ENCODE measurements at places on chromosomes 5 and 9.

- DNase-seq: no peak
Measured at GRCh38 chr9:33480106-33480505, 6.4 kb upstream of the NOL6 start.

DNA sequence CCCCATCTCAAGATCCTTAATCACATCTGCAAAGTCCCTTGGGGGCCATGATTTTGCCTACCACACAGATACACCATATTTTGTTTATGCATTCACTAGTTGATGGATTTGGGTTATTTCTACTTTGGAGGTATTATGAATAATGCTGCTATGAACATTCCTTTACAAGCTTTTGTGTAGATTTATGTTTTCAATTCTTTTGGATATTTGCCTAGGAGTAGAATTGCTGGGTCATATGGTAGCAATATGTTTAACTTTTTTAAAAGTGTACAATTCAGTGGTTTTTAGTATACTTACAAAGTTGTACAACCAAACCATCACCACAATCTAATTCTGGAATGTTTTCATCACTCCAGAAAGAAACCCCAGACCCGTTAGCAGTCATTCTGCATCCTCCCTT is 7.8 kb upstream of the ANP32B start:
- DNase-seq: no peak

DNA sequence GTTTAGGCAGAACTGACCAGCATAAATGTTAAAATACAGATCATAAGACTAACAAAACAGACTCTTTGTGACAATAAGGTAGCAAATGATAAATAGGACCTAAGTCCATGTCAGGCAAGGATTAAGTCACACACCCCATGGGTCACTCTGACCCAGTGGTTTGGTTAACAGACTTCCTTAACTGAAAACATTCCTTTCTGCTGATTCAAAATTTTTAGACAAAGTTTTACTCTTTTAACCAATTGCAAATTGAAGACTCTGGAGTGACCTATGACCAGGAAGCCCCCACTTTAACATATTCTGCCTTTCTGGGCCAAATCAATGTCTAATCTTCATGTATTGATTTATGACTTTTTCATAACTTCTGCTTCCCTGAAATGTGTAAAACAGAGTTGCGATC is 4.9 kb upstream of the NXNL2 start:
- DNase-seq: no peak

- DNase-seq: no peak
Measured at GRCh38 chr5:82523633-82524032, 245.5 kb upstream of the RPS23 start.

- DNase-seq: no peak
Measured at GRCh38 chr5:84821924-84822323, 437.2 kb upstream of the EDIL3 start.

DNA sequence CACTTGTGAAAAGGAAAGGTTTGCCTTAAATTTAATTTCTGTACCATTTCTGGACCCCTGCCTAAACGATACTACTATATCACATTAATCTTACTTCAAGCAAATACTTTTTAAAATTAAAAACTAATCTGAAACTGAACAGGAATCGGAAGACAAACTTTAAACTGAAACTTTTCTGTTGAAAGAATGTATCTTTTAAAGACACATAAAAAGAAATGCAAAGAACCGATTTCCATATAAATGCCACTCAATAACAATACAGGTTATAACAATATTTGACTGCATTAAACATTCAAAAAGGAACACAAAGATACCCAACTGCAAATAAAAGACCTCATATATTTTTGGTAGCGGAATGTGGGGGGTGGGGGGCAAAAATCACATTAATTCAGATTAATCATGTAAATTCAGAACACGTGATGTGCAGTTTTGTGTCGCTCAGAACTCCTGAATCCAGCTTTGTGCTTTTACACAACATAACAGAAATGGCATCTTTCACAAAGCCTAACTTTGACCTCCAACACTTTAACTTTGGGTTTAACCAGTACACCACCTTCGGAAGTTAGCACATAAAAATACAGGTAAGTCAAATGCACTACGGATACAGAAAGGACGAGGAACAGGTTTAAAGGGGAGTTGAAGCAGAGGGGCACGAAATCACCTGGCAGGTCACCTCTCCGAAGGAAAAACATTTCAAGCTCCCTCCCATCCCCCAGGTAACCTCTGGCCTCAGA is 925 bp downstream of the LIFR start:
- no peak for DNase-seq

GRCh38 chr5:15363601-15364000 is 136.4 kb upstream of the FBXL7 start:
- DNase-seq: no peak

- no peak for DNase-seq
Measured at GRCh38 chr9:93318480-93318879, 133.0 kb upstream of the FAM120A start.

DNA sequence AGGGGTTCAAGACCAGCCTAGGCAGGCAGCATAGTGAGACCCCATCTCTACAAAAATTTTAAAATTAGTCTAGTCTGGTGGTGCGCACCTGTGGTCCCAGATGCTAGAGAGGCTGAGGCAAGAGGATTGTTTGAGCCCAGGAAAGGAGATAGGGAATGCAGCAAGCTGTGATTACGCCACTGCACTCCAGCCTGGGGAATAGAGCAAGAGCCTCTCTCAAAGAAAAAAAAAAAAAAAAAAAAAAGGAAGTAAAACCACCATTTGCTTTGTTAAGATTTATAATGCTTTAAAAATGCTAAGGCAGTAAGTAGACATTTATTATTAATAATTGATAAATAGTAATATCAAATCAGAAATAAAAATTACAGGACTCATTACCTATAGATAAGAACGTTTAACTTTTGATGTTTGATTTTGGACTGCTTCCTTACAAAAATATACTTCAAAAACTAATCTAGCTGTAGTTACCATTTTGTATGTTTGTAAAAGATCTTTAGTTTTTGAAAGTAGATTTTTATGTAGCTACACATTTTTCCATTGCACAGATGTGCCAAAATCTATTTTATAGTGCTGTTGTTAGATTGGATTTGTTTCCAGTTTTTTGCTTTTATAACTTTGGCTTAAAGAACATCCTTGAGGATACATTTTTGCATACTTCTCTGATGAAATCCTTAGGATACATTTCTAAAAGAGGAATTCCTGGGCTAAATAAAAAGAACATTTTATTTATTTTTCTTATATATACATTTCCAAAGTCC is 86.4 kb downstream of the INIP start:
- DNase-seq: no peak

GRCh38 chr9:127253446-127253845 is 11.1 kb upstream of the GARNL3 start:
- no peak for DNase-seq

- DNase-seq: no peak
Measured at GRCh38 chr9:133824106-133824801, 86.1 kb upstream of the SARDH start.

GRCh38 chr9:130675396-130675795 is 11.0 kb downstream of the PRDM12 start:
- no peak for DNase-seq

- no peak for DNase-seq
Measured at GRCh38 chr5:109340351-109340750, 69.4 kb downstream of the PJA2 start.

GRCh38 chr5:123610209-123610608 is 98.2 kb downstream of the CSNK1G3 start:
- no peak for DNase-seq

DNA sequence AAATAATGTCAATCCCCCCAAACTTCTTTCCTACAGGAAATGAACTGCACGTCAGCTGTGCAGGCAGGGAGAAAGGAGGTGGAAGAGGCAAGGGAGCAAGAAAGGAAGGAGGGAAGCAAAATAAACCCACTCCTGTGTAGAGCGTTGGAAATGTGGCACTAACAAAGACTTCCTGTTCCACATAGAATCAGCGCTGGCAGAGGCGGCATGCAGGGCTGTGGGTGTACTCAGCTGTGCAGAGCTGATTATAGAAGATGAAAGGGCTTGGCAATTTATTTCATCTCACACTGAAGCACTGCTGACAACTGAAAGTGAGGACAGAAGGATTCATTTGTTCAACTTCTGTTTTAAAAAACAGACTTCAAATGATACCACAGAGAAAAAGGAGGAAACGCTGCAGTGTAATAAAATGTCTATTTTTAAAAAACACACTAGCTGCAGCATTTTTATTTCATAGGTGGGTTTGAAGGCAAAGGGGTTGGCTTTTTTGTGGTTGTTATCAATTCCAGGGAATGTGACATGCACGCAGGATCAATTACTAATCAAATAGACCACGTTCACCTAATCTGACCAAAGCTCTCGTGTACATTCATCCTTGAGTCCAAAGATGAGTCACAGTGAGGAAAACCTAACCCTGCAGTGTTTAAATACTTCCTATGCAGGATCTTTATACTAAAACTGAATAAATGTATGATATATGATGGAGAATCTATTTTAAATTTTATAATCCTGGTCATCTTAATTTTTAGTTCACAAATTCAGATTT is 583.5 kb downstream of the ZNF608 start:
- no peak for DNase-seq

- no peak for DNase-seq
Measured at GRCh38 chr9:72537011-72537545, 15.7 kb downstream of the TMC1 start.

DNA sequence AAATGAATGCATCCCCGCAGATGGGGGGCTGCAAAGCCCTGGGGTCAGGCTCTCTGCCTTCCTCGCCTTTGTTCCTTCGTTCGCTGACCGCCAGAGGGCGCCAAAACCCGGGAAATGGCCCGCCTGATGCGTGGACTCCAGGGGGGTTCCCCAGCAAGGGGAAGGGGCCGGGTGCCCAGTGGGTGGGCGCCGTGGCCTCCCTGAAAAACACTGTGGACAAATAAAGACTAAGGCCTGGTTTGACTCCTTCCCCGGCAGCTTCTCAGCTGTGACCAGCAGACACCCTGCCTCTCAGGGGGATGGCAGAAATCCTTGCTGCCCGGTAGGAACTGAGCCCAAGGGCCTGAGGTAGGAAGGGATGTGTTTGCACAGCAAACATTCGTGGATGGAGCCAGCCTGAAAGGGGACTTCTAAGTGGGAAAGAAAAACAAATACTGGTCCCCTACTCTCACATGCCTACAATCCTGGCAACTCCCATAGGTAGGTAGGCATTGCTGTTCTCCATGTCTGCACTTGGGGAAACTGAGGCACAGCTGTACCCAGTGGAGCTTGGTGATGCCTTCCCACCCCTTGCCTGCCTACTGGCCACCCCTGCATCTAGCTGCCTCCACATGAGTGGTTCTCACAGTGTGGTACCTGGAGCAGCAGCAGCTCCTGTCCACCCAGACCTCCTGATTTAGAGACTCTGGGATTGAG is 57.7 kb downstream of the DUSP1 start:
- DNase-seq: no peak
